Heart right ventricle (tissue), 16 donors: ENCODE measurements at places on chromosomes 1 and 21. TPM values are rescaled to one million over a fixed set of nuclear protein-coding genes. Genes with fewer than 3 reads are reported as not detected.

PPFIA4 gene
- 60.6 TPM for total RNA-seq

OLFML2B gene
- total RNA-seq: 4.4 TPM

ADCY10 gene
- 0.14 TPM for total RNA-seq

CCDC181 gene
- 1.0 TPM for total RNA-seq
